Naive B cell (primary cell): ENCODE measurements at places on chromosomes 7 and 10.

DNA sequence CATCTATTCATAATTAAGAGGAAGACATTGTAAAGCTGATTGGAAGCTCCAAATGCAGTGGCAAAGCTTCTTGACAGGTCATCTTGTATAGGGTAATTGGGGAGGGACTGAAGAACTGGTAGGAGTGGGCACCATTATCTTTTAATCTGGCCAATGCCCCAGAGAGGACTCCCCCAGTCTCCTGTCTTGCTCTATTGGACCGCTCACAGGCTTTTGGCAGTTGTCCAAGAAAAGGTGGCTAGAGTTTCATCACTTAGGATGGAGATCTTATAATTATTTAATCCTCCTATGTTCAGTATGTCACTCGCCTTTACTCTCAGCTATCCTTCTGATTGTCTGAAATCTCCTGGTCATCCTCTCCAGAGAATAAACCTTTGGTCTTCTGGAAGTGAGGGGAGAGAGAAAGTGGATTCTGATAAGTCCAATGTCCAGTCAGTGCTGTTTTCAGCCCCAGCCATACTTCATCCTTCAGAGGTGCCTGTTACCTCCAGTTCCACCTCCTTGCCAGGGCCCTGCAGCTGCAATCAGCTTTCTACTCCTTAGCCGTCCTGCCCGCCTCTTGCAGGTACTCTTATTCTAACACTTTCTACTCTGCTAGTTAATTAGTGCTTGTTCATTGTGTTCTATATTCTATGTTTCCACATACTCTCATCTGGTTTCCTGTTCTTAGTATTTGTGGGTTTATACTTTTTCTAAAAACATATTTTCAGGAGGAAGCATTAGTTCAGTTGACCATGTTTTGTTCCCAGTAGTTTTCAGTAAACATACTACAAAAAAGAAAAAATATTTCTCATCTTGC is 241.6 kb downstream of the NSUN6 start:
- DNase-seq: no peak

DNA sequence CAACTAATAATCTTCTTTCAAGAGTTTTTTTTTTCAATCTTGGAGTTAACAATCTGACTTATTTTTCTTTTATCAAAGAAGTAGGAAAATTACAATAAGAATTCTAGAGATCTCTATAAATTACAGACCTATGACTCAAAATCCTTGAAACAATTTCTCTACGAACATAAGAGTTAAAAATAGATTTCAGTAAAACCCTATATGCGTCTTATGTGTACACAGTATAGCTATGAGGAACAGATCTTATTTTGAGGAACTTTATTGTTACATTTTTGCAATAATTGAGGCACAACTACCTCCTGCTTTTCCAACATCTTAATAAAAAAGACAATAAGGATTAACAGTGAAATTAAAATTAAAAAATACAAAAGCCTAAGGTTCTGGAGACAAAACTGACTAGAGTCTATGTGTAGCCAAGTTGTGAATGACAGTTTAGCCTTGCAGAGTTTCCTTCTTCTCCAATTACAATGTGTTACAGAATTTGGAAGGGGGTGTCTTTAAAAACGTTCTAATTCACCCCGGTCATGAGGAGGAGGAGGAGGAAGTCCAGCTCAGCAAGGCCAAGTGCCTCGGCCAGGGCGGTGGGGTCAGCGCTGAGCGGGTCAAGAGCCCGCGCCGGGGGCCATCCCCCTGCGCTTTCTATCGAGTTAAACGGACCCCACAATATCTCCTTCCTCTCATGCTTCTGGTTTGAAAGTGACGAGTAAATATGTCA is 40.5 kb downstream of the AMZ1 start:
- no peak for DNase-seq

DNA sequence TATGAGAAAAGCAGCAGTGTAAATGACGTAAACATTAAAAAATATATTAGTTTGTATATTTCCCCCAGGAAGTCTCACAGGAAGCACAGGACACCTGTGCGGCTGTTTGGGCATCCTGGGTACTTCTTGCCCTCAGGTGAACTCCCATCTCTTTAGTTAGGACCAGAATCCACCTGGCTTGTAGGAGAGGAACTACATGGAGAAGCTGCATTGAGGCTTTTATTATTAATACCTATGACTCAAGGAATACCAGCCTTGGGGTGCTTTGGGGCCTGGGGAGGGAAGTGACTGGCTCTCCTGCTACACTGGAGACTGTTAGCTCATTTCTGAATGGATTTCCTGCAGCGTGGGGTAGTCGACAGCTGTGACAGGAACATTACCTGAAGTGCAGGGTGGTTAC is 40.0 kb upstream of the GSDME start:
- DNase-seq: no peak

DNA sequence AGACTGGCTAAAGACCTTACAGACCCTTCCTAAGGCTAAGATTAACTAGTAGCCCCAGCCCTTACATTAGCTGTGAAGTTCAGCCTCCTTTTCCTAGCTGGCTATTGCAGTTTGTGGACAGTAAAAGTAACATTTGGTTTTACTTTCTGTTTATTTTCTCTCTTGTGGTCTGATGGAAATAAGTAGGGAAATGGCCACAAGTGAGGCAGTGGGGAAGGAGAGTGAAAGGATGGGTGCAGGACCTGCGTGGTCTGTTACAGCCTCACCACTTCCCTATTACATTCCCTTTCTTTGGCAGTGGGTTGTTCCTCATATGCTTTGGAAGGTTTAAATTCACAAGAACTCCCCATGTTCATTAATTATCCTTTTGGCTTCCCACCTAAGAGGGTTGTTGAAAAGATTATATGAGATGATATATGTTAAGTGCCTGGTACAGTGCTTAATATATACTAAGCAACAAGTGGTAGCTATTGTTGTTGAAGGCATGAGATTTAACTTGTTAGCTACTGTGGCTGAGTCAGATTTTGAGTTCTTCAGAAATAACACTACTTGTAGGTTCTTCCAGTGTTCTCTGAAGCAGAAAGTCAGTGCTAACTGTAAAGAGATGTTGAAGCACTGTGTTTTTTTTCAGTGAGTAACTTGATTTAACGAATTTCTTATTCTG is 181.7 kb downstream of the ST7 start:
- no peak for DNase-seq

DNA sequence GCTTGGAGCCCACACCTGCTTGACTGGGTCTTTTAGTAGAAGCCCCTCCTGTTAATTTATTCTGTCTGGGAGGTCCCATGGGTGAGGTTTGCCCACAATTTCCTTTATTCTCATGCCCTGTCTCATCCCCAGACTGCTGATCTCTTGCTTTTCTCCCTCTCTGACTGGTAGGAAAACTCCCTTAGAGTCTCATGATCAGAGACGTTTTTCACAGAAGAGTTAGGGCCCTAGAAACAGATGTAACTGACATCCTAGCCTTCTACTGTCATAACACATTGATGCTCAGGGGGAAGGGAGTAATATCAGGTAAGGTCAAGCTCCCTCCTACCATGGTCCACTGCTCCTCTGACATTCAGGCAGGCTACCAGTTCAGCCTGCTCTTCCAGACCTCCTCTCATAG is 43.7 kb upstream of the WASL start:
- DNase-seq: no peak

- no peak for DNase-seq
Observed at GRCh38 chr7:28156401-28156800, 24.2 kb downstream of the JAZF1 start.

DNA sequence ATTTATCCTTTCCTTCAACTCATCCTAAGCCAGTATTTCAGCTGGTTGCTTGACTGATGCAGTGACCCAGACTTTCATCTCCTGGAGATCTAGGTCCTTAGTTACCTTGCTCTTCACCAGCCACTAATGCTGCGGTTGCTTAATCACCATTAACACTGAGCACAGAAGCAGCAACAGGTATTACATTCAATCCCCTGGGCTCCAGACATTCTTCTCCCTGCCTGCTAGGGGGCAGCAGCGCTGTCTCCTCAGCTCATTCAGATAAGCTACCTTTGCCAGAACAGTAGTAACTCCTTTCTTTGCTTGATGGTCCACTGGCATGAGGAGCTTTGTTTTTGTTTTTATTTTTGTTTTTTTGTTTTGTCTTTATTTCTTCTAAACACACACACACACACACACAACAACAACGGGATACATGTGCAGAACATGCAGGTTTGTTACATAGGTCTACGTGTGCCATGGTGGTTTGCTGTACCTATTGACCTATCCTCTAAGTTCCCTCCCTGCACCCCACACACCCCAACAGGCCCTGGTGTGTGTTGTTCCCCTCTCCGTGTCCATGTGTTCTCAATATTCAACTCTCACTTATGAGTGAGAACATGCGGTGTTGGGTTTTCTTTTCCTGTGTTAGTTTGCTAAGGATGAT is 1043.2 kb upstream of the C7orf33 start:
- no peak for DNase-seq

DNA sequence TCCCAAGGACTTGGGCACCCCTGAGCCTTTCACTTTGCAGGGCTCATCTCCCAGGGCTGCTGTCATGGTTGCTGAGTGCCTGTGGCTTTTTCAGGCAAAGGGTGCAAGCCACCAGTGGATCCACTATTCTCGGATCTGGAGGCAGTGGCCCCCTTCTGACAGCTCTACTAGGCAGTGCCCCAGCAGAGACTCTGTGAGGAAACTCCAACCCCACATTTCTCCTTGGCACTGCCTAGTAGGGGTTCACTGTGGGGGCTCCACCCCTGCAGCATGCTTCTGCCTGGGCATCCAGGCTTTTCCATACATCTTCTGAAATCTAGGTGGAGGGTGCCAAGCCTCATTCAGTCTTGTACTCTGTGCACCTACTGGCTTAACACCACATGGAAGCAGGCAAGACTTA is 675.0 kb upstream of the MBL2 start:
- no peak for DNase-seq

DNA sequence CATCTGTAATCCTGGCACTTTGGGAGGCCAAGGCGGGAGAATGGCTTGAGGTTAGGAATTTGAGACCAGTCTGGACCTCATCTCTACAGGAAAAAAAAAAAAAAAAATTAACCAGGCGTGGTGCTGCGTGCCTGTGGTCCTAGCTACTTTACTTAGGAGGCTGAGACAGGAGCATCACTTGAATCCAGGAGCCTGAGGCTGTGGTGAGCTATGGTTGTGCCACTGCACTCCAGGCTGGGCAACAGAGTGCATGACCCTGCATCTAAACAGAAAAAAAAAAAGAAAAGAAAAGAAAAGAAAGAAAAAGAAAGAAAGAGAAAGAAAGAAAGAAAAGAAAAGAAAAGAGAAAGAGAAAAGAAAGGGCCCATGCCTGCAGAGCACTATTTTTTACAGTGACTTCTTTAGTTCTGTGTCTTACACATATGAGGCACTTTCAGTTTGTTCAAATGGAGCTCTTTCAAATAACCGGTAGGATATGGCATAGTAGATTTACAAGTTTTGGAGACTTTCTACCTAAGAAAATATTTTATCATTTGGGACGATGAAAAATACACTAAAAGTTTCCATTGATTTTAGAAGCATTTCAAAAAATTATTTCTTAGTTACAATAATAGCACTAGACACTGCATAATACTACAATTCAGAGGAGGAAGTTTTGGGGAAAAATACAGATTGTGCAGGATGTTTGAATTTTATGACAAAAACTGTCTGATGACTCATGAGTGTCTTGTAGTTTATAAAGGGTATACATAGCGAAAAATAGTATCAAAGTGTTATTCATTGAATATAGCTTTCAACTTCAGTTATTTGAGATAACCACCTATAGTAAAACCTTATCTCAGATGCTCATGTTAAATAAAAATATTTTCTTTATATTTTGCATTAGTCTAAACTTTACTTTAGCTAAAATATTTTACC is 75.9 kb downstream of the MDFIC start:
- DNase-seq: no peak

DNA sequence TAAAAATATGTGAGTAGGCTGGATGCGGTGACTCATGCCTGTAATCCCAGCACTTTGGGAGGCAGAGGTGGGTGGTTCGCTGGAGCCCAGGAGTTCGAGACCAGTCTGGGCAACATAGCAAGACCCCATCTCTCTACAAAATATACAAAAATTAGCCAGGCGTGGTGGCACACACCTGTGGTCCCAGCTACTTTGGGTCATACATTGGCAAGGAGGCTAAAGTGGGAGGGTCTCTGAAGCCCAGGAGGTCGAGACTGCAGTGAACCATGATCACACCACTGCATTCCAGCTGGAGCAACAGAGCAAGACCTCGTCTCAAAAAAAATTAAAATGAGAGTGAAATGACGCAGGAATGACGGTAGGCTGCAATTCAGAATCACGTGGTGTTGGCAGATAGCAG is 64.7 kb upstream of the SH2B2 start:
- no peak for DNase-seq

GRCh38 chr10:102405108-102405571 is 9.6 kb downstream of the NFKB2 start:
- DNase-seq: no peak

DNA sequence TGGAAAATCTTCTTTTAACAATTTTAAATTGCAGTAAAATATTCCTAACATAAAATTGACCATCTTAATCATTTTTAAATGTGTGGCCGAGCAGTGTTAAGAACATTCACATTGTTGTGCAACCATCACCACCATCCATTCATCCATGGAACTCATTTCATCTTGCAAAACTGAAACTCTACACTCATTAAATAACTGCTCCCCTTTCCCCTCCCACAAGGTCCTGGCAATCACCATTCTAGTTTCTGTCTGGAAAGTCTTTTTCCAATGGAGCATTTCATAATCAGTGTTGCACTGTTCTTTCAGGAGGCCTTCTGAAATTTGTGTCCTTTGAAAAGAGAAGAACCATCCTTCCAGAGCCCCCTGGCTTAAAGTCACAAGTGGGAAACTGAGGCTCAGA is 233.1 kb downstream of the PLXNA4 start:
- no peak for DNase-seq

DNA sequence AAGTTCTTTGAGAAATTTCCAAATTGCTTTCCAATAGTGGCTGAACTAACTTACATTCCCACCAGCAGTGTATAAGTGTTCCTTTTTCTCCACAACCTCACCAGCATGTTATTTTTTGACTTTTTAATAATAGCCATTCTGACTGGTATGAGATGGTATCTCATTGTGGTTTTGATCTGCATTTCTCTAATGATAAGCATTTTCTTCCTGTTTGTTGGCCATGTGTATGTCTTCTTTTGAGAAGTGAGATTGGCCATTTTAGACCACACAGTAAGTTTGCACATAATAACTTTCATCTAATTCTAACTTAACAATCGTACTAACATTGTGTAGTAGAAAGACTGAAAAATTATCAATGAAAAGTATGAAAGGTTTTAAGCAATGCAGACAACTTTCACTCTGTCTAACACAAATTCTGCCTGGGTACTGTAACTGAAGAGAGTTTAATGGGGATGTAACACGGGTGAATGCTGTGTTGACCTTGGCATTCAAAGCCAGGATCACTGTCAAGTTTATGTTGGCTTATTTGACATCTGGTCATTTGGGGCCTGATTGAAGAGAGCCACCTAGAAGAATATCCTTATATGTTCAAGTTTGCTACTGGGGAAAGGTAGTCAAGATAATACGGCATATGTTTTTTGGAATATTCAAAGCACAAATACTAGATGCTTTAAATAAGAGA is 50.4 kb downstream of the FAM171A1 start:
- DNase-seq: no peak
